ENCODE measurements at places on chromosomes 12 and 14.

DNA sequence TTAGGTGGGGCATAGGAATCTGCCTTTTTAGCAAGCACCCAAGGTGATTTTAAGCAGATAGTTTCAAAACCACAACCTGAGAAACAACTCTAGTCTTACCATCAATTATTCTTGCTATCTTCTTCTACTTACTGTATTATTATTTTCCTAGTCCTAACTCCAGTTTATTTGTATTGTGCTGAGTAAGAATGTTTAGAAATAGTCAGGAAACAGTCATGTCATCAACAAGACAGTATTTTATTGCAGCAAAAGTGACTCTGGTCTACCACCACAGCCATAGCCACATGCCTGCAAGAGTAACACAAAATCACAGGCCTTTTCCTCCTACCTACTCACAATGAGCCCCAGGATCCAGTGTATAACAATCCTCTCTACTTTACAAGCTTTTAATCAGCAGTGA lies 46.3 kb upstream of the FLRT2 start:
- DNase-seq, result no peak

DNA sequence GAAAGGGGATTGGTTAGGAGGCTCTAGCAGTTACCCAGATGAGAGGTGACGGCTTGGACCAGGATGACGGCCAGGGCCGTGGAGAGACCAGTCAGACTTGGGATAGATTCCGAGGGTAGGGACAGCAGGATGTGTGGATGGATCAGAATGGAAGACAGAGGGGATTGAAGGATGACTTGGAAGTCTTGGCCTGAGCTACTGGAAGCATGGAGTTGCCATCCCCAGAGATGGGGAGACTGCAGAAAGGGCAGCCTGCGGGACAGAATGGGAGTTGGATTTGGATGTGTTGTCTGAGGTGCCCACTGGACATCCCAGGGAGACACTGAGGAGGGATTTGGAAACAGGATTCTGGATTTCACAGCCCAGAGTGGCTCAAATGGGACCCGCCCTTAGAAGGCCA lies 102.3 kb downstream of the CALM1 start:
- no peak for DNase-seq

DNA sequence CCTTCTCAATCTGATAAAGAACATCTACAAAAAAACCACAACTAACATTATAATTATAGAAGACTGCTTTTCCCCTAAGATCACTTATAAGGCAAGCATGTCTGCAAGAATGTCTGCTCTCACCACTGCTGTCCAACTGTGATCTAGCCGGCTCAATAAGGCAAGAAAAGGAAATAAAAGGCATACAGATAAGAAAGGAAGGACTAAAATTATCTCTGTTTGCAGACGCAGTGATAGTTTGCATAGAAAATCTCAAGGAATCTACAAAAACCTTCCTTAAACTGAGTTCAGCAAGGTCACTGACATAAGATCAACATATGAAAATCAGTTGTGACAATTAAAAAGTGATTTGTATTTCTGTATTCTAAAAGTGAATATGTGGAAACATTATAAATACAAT lies 138.0 kb upstream of the EGLN3 start:
- DNase-seq, result no peak

DNA sequence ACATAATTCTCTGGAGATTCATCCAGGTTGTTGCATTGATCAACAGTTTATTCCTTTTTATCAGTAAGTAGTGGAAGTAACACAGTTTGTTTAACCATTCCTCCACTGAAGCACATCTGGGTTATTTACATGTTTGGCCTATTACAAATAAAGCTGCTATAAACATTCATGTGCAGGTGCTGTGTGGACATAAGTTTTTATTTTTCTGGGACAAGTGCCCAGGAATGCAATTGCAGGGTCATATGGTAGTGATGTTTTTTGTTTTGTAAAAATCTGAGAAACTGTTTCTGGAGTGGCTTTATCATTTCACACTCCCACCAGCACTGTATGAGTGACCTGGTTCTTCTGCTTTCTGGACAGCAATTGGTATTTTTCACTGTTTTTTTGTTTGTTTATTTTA lies 505.4 kb downstream of the CCER1 start:
- DNase-seq, result no peak

GRCh38 chr14:105171004-105171673 lies 2.6 kb upstream of the JAG2 start:
- DNase-seq, result no peak

Data from progenitor cell of endocrine pancreas (in vitro differentiated cells).